Activated CD4-positive, alpha-beta T cell treated with anti-CD3 and anti-CD28 coated beads, Interleukin-2, amount 50 U/mL, for 24 hours (primary cell): ENCODE measurements at places on chromosomes 7 and 10.

DNA sequence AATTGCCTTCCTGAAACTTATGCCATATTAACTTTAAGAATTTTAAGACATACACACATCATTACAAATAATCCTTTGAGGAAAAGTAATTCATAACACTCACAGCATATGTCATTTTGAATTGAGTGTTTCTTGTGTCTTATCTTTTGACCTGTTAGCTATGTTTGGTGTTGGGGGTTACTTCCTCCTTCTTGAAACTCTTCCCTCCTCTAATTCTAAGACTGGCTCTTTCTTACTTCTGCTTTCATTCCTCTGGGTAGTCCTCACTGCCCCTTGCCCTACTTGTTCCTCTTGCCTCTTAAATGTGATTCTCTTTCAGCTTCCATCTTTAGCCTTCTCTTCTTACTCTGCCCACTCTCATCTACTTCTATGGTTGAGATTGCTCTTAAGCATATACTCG is 28.3 kb upstream of the PIP4K2A start:
- DNase-seq: no peak

GRCh38 chr7:71264005-71264404 is 132.1 kb downstream of the GALNT17 start:
- no peak for DNase-seq

GRCh38 chr10:101035314-101035713 is 4.3 kb downstream of the SFXN3 start:
- no peak for DNase-seq

GRCh38 chr10:95742485-95742884 is 13.5 kb upstream of the ENTPD1 start:
- no peak for DNase-seq

DNA sequence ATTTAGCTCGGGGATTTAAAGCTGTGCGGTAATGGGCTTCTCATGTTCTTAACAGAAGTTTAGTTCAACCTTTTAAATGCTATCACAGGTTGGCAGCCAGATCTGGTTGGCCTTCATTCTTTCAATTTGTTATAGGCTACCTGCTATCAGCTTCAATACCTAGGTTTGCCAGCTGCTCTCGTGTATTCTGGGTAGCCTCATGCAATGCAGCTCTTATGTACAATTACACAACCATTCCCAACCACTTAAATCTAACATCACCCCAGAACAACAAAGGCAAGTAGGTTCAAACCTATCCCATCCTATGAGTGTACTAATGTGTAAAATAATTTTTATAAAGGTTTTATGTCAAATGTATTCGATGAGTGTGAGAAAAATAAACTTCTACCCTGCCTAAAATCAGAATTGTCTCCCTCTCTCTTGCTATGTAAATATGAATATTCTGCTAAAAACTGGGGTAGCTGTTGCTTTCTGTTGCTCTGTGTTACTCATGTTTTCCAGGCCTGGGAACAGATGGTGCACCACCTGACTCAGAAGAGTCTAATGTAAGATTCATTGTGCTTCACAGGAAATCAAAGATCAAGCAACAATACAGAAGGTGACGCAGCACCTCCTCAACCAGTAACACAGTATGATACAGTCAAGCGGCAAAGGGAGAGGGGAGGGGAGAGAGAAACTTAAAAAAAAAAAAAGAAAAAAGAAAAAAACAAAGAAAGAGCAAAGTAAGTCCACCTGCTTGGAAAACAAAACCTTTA is 188.6 kb downstream of the ETV1 start:
- DNase-seq: no peak

DNA sequence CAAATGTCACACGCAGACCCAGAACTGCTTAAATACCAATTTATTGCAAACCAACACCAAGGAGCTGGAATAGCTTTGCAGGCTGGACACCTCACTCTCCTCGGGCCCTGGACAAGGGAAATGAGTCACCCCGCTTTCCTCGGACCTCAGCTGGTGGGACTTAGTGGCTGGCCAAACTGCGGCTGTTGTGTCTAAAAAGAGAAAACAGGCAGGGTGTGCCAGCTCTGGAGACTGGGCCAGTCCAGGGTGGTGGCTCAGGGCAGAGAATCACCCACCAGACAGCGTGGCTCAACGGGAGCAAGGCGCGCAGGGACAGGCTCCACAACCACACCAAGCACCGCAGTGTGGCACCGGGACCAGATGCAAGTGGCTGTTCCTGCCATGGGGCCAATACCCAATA is 58.2 kb upstream of the CAMK2B start:
- DNase-seq: no peak

DNA sequence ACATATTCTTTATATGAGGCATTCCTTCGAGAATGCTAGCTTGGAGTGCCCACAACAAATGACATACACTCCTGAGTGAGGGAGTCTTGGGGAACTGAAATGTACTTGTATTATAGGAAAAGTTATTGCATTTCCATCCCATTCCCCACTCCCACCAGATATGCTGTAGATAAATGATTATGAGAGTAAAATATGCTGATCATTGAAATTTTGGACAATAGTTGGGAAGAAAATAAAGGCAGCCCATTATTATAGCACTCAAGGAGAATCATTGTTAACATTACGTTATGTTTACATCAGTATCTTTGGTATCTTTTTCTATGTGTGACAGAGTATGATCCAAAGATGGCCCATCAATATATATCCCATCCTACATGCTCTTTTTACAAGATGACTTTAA is 194.4 kb downstream of the GATA3 start:
- no peak for DNase-seq

GRCh38 chr7:151085329-151085690 is 965 bp upstream of the AGAP3 start:
- DNase-seq: no peak

DNA sequence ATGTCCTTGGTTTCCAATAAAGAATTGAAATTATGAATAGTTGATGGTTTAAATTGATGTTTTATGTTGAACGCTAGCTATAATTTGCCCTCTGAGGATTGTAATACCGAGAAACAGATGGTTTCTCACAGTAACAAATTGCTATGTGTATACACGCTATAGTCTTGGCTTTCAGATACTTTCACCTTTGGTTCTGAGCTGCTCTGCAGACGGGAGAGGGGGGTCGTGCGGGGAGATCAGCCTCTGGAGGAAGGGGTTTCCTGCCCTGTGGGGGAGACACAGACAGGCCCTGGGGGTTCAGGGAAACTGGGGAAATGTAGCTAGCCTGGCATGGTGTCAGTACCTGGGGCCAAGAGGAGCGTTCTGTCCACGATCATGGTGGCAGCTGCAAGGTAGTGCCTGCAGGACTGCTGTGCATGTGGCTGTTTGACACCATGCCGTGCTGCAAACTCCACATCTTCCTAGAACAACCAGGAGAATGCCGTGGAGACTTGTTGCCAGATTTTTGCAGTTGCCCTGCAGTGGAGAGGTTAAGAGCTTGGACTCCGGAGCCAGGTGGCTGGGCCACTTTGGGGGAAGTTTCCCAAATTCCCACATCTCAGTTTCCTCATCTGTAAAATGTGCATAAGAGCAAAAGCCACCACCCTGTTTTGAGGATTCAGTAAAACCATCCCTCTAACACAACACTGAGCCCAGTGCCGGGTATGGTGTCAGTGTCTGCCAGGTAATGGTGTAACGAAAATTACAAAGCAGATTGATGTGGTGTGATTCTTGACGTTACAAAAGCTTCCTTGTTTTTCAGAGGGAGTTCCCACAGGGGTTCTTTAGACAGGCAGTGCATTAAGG is 167.9 kb downstream of the CUX1 start:
- no peak for DNase-seq

DNA sequence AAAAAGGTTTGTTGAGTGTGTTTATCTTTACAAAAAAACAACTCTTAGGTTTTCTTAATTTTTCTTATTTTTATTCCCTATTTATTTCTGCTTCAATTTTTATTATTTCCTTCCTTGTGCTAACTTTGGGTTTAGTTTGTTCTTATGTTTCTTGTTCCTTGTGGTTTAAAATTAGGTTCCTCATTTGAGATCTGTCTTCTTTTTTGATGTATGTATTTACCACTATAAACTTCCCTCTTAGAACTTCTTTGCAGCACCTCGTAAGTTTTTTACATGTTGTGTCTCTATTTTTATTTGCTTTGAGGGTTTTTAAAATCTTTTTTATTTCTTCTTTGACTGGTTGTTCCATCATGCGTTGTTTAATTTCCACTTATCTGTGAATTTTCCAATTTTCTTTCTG is 1217.1 kb upstream of the CELF2 start:
- DNase-seq: no peak

- peak; percentile 33 for DNase-seq
Observed at GRCh38 chr7:2863461-2864066, 19.5 kb upstream of the GNA12 start.

DNA sequence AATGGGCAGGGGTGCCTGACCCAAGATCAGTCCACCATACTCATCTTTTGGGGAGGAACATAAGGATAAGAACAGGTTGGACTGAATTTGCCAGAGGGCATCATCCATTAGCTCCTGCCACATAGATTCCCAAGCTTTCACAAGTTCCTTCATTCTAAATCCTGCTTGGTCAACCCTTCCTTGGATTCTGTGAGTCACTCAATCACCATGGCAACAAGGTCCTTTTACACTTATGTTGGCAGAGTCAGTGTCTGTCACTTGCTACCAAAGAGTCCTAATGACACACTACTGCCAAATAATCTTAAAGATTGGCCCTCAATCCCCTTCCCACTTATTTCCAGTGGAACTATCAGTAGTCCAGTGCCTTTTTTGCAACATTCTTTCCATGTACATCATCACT is 5.0 kb upstream of the LGI1 start:
- no peak for DNase-seq

DNA sequence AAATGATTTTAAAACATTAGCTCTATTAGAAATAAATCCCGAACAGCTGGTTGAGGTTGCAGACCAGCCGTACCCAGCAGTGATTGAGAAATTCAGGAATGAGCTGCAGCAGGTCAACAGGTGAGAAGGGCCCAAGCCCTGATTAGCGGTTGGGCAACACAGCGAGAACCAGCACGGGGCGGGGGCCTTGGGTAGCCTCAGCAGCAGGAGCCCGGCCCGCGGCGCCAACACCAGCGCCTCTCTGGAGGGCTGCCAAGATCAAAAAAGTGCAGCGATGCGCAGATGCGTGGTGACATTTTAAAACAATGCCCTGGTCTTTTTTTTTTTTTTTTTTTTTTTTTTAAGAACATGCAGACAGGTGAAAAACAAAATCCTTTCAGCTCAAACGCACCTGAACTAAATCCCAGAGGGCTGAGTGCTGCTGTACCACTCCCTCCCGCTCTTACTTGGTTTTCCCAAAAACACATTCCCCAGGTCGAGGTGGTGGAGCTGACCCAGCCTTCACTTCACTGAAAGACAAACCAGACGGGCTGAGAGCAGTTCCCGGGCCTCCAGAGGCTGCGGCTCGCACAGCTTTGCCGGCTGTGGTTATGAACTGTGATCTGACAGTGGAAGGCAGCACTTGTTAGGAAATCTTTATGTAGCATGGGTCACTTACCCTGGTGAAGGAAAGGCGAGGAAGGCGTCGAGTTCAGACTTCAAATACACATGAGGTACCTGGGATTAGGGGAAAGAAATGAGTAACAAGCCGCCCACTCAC is 579.4 kb downstream of the SDK1 start:
- no peak for DNase-seq

- DNase-seq: no peak
Observed at GRCh38 chr7:69799048-69799697, 200.9 kb downstream of the AUTS2 start.

- DNase-seq: no peak
Observed at GRCh38 chr7:25255611-25256332, 27.5 kb upstream of the NPVF start.

GRCh38 chr7:99617192-99617781 is 541 bp downstream of the ZSCAN25 start:
- DNase-seq: no peak

DNA sequence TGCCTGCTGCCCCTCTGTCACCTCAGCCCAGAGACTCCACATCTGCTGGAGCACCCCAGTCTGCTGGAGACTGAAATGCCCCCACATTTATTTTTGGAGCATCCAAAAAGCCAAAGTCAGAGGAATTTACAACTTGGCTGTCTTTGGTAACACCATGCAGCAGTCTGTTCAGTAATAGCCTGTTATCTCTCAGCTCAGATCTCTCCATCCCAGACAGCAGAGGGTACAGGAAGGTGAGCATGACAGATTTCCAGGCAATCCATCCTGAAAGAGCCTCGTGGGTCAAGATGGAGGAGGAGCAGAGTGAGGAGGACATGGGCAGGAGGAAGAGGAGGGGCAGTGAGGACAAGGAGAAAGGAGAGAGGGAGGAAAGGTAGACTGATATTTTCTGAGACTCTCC is 55.9 kb downstream of the GRID1 start:
- DNase-seq: no peak

DNA sequence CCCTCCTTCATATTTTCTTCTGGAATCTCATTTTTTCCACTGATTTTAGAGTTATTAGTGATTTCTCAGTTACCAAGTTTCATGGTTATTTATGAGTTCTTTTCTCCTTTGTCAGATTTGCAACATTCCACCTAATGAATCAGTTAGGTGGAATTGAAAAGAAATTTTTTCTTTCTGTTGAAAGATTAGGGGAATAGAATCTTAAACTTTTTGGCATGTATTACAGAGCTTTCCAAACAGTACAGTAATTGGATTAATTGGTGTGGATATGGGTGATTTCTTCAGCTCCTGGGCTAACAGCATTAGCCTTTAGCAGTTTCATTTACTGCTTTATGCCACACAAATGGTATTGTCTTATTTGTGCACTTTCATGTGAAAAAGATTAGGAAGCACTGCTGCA is 17.0 kb downstream of the STAM start:
- DNase-seq: no peak

- DNase-seq: no peak
Observed at GRCh38 chr10:72981882-72982529, 27.4 kb upstream of the PLA2G12B start.

GRCh38 chr10:77247031-77247990 is 390.3 kb downstream of the KCNMA1 start:
- no peak for DNase-seq

DNA sequence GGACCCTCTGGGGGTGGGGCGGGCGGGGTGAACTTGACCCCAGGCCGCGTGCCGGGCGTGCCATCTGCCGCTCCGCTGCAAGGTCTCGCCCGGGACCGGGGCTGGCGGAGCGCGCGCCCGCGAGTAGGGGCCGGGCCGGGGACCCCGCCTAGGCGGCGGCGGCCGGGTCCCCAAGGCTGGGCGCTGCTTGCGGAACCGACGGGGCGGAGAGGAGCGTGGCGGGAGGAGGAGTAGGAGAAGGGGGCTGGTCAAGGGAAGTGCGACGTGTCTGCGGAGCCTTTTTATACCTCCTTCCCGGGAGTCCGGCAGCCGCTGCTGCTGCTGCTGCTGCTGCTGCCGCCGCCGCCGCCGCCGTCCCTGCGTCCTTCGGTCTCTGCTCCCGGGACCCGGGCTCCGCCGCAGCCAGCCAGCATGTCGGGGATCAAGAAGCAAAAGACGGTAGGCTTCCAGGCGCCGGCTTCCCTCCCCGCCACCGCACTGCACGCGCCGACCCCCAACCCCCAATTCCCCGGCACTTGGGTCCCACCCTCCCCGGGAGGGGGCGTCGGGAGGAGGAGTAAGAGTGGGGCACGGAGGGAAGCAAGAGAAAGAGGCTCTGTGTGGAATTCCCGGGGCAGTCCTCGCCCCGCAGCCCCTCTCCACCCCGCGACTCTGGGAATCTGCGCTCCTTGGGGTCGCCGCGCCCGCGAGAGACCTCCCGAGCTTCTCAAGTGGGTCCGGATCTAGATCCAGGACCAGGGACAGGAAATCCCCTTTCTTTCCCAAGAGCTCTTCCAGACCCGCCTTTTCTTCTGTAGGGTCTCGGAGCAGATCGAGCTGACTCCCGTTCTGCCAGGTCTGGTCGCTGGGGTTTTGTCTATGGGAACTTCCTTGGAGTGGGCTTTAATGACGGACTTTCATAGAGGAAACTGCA is at the start of gene PAPSS2:
Gene PAPSS2, plus strand, starts transcription at position 308 of the 913 bp plus-strand sequence. Its CDS starts 104 bp downstream, at position 412.
- no peak for DNase-seq

GRCh38 chr10:94150541-94151184 is 156.9 kb downstream of the PLCE1 start:
- no peak for DNase-seq

GRCh38 chr7:71521506-71521905 is 389.6 kb downstream of the GALNT17 start:
- DNase-seq: no peak
